Osteocyte (in vitro differentiated cells): ENCODE measurements at places on chromosomes 3 and 15. TPM values are rescaled to one million over a fixed set of nuclear protein-coding genes. Genes with fewer than 3 reads are reported as not detected.

DNA sequence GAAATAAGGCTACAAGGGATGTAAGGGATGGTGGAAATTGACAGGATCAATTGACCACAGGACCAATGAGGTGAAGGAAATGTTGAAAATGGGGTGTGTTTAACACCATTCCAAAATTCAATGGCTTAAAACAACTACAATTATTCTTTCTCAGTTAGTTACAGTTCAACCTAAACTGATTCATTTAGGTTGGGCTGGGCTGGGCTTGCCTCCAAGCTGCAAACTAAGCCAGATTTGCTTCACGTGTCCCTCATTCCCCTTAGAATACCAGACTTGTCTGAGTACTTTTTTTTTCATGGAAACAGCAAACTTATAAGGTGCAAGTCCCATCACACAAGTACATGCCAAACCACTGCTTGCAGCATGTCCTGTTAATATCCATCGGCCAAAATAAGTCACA, 280.1 kb downstream of the NEK10 start:
- no peak overlapping the region for H3K4me3 ChIP-seq
- no peaks in the 10 kb centered on the region for H3K36me3 ChIP-seq
- DNase-seq: no peak
- peaks cover 29% of the 10 kb centered on the region for H3K4me1 ChIP-seq
- no peak overlapping the region for H3K27ac ChIP-seq

Gene TMEM207
- not detected in 2 replicates for total RNA-seq

Gene EXD1
- not detected in 2 replicates for total RNA-seq

- H3K4me1 ChIP-seq: peaks cover 31% of the 10 kb centered on the region
- H3K4me3 ChIP-seq: no peak overlapping the region
- no peaks in the 10 kb centered on the region for H3K36me3 ChIP-seq
- peaks cover 22% of the 10 kb centered on the region for H3K27me3 ChIP-seq
Measured at GRCh38 chr3:184663756-184664155, 48.1 kb downstream of the MAGEF1 start.

GRCh38 chr3:185527364-185527763, 25.0 kb downstream of the LIPH start:
- H3K36me3 ChIP-seq: no peaks in the 10 kb centered on the region
- no peak overlapping the region for H3K4me3 ChIP-seq
- no peaks in the 10 kb centered on the region for H3K4me1 ChIP-seq
- H3K27me3 ChIP-seq: peaks cover 14% of the 10 kb centered on the region

Gene ENTPD3
- not detected in 2 replicates for total RNA-seq

DNA sequence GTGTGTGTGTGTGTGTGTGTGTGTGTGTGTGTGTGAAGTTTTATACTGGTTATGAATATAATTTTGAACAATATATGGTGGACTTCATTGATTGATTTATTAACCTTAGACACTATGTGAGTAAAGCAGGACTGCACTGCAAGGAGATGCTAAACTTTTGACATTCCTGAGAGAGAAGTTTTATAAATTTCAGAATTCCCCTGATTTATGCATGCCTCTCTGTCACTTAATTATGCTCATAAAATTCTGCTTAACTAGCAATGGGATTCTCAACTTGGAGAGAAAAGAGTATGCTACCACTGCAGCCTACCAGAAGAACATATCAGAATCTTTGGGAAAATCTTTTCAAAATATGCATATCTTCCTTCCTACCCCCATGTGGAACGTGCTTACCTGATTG, 144.6 kb downstream of the B3GALNT1 start:
- peaks cover 4% of the 10 kb centered on the region for H3K27me3 ChIP-seq
- no peak overlapping the region for H3K4me3 ChIP-seq
- H3K27ac ChIP-seq: no peak overlapping the region
- H3K36me3 ChIP-seq: no peaks in the 10 kb centered on the region
- no peak for DNase-seq
- H3K4me1 ChIP-seq: no peaks in the 10 kb centered on the region

Gene MESP2
- not detected in 2 replicates for total RNA-seq
